ENCODE measurements at places on chromosomes 16 and 17. TPM values are rescaled to one million over a fixed set of nuclear protein-coding genes. Genes with fewer than 3 reads are reported as not detected.

The GFER gene
- 66.8 TPM for total RNA-seq

The KRT16 gene
- total RNA-seq, result 53.1 TPM

The GP2 gene
- total RNA-seq, result not detected

DNA sequence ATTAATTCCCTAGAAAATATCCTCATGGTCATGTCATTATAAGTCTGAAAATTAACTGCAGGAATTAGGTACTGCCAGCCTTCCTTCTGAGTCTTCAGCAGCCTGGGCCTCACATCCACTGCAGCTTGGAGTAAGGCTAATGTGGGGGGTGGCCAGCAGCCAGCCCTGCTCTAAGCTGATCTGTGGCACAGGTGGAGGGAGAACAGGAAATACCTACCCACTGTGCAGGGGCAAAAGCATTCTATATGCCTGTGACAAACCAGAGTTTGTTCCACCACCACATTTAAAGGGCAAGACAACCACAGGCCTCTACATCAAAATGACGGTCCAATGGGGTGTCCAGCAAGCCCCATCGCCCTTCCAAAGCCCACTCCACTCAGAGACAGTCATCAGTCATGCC lies 9.4 kb downstream of the NPRL3 start:
- H3K27ac ChIP-seq, result no peak overlapping the region
- DNase-seq, result no peak
- no peak overlapping the region for H3K4me3 ChIP-seq
- H3K4me1 ChIP-seq, result no peaks in the 10 kb centered on the region

DNA sequence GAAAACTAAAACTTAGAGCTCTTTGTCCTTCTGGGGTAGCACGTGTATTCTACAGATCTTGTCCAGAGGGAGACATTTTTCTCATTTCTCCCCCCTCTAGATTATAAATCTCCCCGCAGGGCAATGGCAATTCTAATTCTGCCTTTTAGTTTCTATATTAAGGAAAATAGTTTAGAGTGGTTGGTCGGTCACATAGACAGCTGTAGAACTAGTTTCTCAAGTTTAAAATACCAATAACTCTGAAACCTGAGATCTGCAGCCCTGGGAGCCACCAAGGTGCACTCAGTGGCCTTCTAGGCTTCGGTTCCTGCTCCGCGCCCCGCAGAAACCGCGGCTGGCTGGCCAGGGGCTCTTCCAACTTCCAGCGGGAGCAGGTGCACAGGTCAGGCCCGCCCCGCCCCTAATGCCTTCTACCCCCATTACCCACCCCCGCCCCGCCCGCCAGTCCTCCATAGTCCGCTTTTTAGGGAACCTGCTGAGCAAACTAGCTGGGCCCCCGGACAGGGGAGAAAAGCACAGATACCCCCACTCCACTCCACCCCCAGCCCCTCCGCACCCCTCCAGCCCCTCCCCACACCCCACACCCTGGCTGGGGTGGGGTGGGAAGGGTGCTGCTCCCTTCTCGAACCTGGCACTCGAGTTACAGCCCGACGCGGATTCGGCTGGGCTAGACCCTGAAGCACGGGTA lies 431 bp downstream of the SLFN11 start:
- H3K27me3 ChIP-seq, result no peaks in the 10 kb centered on the region
- DNase-seq, result peak; percentile 55
- H3K4me1 ChIP-seq, result no peaks in the 10 kb centered on the region
- no peaks in the 10 kb centered on the region for H3K36me3 ChIP-seq
- H3K27ac ChIP-seq, result no peak overlapping the region

DNA sequence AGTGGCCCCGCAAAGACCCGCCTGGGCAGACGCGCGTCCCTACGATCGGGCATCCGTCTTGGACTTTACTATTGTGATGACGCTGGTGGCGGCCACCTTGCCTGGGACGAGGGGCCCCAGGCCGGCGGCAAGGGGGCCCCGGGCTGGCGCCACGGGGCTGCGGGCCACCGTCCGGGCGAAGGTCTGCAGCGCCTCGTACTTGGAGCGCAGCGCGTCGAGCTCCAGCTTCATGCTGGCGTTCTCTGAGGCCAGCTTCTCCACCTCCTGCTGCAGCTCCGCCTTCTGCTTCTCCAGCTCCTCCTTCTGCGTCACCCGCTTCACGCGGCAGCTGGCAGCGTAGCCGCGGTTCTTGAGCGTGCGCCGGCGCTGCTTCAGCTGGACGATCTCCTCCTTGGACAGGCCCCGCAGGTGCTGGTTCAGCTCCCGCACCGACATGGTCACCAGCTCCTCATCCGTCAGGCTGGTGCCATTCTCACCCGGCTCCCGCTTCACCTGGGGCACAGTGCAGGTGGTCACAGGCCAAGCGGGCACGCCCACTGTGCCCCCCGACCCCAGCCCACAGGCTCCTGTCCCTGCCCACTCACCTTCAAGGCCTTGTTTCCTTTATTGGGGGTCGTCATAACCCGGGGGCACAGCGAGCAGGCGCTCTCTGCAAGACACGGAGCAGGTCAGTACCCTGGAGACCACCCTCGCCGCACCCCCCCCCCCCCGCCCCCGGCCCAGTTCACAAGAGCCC lies 4.8 kb upstream of the SIRT7 start:
- H3K27me3 ChIP-seq, result no peaks in the 10 kb centered on the region
- H3K27ac ChIP-seq, result peak overlapping the region; percentile 93

DNA sequence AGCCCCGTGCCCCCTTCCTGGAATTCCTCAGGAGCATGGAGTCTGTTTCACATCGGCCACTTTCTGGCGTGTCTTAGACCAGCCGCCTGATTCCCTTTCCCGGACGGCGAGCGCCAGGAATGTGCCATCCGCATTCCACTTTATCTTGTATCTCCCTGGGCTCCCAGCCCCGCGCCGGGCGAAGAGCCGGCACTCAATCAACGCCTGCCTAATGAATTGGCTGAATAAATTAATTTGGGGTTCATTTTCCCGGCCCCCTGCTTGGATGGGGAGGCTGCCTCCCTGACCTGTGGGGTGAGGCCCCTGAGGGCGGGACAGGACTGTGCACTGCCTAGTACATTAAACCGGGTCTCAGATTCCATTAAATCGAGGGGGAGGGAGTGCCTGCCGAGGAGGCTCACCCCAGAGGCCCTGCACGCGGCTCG lies 282.3 kb upstream of the TNRC6C start:
- peaks cover 81% of the 10 kb centered on the region for H3K27me3 ChIP-seq
- H3K36me3 ChIP-seq, result no peaks in the 10 kb centered on the region
- H3K4me3 ChIP-seq, result no peak overlapping the region
- H3K27ac ChIP-seq, result no peak overlapping the region

Measured in PC-3 (cell line).